ENCODE measurements at places on chromosomes 4 and X.
A peak's percentile ranks its signal among the peaks of the same experiment; 100 is the strongest.

GRCh38 chr4:55912249-55912648 lies 36.5 kb upstream of the CEP135 start:
- DNase-seq, result no peak

DNA sequence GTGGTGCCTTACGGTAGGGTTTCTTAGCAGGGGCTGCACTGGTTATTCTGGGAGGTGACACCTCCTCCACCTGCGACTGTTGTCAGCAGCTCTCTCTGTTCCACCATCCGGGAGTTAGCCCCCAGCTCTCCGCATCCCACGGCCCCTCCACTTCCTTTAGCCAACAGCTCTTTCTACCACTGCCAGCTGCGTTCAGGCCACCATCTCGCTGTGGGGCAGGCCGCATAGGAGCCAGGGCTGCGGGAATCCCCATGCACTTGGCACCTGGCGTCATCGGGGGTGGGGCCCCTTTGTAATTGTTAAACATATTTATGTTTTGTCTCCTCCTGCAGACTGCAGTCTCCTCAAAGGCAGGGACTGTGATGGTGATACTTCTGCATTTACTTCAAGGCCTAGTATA lies 480.2 kb downstream of the SMARCA1 start:
- DNase-seq, result no peak

DNA sequence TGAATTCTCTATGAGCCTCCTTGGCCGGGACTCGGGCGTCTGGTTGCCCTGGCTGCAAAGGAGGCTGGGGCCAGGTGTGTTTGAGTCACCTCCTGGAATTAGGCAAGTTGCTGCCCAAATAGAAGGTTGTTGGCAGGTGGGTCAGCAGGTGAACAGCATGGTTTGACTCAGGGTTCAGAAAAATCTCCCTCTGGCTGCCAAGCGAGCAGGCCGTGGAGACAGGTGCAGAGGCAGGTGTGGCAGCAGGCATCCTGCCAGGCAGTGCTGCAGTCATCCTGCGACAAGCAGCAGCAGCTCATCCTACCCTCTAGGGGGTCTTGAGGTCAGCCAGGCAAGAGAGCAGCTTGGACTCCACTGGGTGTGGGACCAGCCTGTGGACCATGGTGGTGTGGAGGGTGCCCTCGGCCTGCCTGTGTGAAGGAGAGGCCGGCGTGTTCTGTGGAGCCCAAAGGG lies 8.2 kb downstream of the MSANTD1 start:
- no peak for DNase-seq

- no peak for DNase-seq
Measured at GRCh38 chrX:69031181-69031580, 134.1 kb downstream of the PJA1 start.

DNA sequence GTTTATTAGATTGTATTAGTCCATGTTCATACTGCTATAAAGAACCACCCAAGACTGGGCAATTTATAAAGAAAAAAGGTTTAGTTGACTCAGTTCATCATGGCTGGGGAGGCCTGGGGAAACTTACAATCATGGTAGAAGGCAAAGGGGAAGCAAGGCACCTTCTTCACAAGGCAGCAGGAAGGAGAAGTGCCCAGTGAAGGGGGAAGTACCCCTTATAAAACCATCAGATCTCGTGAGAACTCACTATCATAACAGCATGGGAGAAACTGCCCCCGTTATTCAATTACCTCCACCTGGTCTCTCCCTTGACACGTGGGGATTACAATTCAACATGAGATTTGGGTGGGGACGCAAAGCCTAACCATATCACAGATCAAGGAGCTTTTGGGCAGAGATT lies 8.1 kb upstream of the HSD17B13 start:
- no peak for DNase-seq

- DNase-seq, result peak; percentile 29
Measured at GRCh38 chr4:123651066-123651465, 254.5 kb downstream of the SPRY1 start.
